ENCODE measurements at places on chromosomes 5 and 9.
A peak's percentile ranks its signal among the peaks of the same experiment; 100 is the strongest.

GRCh38 chr5:33120671-33121070, 320.1 kb upstream of the TARS1 start:
- DNase-seq, result no peak

DNA sequence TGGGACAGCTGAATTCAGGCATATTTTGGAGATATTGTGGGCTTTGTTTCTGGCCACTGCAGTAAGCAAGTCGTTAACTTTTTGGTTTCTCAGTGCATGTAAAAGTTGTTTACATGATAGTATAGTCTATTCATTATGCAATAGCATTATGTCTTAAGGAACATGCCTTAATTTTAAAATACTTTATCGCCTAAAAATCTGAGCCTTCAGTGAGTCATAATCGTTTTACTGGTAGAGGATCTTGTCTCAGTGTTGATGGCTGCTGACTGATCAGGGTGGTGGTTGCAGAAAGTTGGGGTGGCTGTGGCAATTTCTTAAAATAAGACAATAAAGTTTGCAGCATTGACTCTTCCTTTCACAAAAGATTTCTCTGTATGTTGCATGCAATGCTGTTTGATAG, 5.1 kb downstream of the SCGB3A1 start:
- DNase-seq, result no peak

GRCh38 chr5:38022631-38023030, 182.8 kb upstream of the GDNF start:
- DNase-seq, result peak; percentile 48

DNA sequence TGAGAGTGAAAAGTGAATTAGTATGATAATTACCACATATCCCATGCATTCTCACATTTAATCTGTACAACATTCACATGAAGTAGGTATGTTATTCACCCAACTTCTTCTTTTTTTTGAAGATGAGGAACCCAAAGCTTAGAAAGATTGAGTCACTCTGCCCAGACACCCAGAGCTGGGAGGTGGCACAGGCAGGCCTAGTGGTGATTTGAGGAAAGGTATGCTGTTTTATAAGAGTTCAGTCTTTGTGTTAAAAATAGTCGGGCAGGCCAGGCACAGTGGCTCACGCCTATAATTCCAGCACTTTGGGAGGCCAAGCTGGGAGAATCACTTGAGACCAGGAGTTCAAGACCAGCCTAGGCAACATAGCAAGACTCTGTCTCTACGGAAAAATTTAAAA, 285.3 kb downstream of the NR3C1 start:
- DNase-seq, result no peak

DNA sequence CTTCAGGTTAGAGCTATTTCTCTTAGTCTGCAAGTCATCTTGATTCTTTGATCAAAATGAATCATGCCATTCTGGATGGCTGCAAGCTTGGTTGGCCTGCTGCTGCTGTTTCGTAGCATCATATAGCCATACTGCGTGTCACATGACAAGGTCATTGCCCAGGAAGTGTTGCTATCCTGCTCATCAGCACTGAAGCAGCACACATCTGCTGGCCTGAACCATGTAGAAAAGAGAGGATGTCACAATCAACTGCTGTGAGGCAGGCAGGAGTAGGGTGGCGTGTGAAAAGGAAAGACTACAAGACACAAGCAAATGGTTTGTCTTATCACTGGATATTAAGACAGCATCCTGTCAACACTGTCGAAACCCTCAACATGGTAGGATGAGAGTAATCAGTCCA, 376.7 kb upstream of the RORB start:
- DNase-seq, result no peak

DNA sequence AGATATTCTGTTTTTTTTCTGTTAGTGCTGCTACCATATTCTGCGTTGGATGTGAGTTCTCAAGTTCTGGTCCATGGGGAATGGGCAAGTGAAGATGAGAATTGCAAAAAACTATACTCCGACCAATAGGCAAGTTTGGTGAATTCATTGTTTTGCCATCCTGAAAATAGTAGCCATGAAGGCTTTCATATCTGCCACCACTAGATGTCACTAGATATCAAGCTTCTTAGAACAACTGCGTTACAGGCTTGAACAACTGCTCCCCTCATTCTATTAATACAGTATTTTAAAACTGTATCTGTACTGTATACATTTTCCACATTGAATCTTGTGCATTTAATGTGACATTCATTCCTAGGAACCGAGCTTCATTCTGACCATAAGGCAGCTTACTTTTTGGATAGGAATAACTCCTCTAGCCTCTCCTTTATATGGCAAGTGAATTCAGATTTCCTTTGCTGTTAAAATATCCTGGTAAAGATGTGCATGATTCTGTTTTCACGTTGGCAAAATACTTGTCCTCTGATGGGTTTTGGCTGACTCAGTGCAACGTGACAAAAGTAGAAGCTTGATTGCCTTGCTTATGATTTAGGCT, 163.6 kb downstream of the SREK1 start:
- DNase-seq, result peak; percentile 55

DNA sequence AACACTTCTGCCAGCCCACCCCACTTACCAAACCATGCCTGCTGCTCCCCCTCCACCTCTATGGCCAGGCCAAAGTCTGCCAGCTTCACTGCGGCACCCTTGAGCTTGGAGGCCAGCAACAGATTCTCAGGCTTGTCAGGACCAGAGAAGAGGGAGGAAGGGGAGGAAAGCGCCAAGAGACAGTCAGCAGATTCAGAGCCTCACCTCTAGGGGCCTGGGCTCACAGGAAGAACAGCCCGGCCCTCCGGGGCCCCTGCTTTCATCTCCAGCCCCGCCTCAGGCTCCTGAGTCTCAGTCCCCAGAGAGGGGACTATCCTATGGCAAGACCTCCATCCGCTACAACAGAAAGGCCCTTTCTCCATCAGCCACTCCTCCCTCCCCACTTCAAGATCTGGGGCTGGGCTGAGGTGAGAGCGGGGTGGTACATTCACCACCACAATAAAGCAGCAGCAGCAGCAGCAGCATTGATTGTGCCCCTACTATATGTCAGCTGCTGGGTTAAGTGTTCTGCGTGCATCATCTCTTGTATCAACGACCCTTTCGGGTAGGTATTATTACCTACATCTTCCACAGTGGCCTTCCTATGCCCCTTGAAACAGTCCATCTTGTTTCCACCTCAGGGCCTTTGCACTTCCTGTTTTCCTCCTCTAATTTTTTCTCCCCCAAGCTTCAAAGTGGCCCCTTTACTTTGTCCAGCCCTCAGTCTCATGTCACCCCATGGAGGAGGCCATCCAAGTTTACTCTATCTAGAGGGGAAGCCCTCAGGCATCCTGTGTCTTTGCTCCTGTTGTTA, 36.0 kb downstream of the CAMK2A start:
- no peak for DNase-seq

- no peak for DNase-seq
Observed at GRCh38 chr5:33487236-33487635, 46.5 kb downstream of the TARS1 start.

DNA sequence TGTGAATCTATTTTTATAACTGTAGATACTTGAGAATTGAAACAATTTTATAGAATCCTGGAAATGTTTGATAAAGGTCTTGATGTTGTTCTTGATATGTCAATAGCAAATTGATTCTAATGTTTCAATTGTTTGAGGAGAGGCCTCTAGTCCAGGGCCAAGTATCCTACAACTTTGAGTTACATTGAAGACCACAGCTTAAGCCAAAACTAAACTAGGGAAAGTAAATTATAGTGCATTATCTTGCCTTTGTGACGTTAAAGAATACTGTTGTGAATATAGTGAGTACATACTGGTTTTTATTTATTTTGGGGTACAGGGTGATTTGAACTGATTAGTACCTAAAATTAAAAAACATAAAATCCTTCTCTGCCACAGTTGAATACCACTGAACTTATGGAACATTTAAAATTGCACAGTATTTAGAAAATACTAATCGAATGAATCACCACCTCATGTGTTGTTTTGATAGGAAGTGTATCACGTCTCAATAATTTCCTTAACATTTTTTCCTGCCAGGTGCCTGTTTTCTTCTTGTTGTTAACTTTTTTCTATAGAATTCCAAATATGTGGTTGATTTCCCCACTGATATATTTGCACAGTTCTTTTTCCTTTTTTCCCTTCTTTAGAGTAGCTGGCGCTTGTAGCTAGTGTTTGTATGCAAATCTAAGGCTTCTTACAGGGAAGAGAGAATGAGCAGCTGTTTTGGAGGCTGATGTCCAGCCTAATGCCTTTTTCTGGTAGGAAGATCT, 12.5 kb downstream of the ARHGEF28 start:
- DNase-seq, result no peak

Measured in NCI-H510A treated with DMSO at 0.1 percent for 48 hours (cell line).